ENCODE measurements at places on chromosomes 16 and 17. TPM values are rescaled to one million over a fixed set of nuclear protein-coding genes. Genes with fewer than 3 reads are reported as not detected.

Gene RBFOX1
- polyA plus RNA-seq, result 70.8 TPM

Gene PIMREG
- polyA plus RNA-seq, result 6.0 TPM

Gene TPSD1
- not detected for polyA plus RNA-seq

Gene TBC1D28
- polyA plus RNA-seq, result 2.2 TPM
